ENCODE measurements at places on chromosomes 6 and 20. TPM values are rescaled to one million over a fixed set of nuclear protein-coding genes. Genes with fewer than 3 reads are reported as not detected.

The VGLL2 gene
- total RNA-seq, result not detected

The MYL9 gene
- 13.9 TPM for total RNA-seq

The TEAD3 gene
- total RNA-seq, result 6.8 TPM

The TINAG gene
- total RNA-seq, result not detected

The RNF217 gene
- 16.8 TPM for total RNA-seq

The IPCEF1 gene
- total RNA-seq, result 0.43 TPM

The RAET1E gene
- total RNA-seq, result 0.37 TPM

The SALL4 gene
- total RNA-seq, result 0.28 TPM

The KHDRBS2 gene
- total RNA-seq, result not detected

The GABBR1 gene
- total RNA-seq, result 10.2 TPM

The SLC22A7 gene
- total RNA-seq, result not detected

The MUC22 gene
- total RNA-seq, result not detected
